Endothelial cell (in vitro differentiated cells): ENCODE measurements at places on chromosomes 2 and 18. TPM values are rescaled to one million over a fixed set of nuclear protein-coding genes. Genes with fewer than 3 reads are reported as not detected.

CFC1 gene
- total RNA-seq: 1.2 TPM

SERPINB4 gene
- total RNA-seq: 0.41 TPM

MOGAT1 gene
- total RNA-seq: 0.26 TPM

PROKR1 gene
- 0.38 TPM for total RNA-seq

TMEM37 gene
- total RNA-seq: 11.4 TPM

ABCG8 gene
- total RNA-seq: not detected

TMEM247 gene
- not detected for total RNA-seq

CKAP2L gene
- total RNA-seq: 5.5 TPM

ADD2 gene
- 54.0 TPM for total RNA-seq

UPP2 gene
- total RNA-seq: not detected

CAB39 gene
- 48.7 TPM for total RNA-seq

SDC1 gene
- 3.6 TPM for total RNA-seq

PFN4 gene
- 1.0 TPM for total RNA-seq

NEB gene
- 0.64 TPM for total RNA-seq

ALK gene
- 0.05 TPM for total RNA-seq

FSHR gene
- total RNA-seq: not detected

RBM44 gene
- 0.44 TPM for total RNA-seq

CTNNA2 gene
- total RNA-seq: 4.7 TPM

SCN9A gene
- 47.3 TPM for total RNA-seq

NT5DC4 gene
- total RNA-seq: not detected

MAL gene
- not detected for total RNA-seq
